ENCODE measurements at places on chromosomes 13 and 19.
A peak's percentile ranks its signal among the peaks of the same experiment; 100 is the strongest.

DNA sequence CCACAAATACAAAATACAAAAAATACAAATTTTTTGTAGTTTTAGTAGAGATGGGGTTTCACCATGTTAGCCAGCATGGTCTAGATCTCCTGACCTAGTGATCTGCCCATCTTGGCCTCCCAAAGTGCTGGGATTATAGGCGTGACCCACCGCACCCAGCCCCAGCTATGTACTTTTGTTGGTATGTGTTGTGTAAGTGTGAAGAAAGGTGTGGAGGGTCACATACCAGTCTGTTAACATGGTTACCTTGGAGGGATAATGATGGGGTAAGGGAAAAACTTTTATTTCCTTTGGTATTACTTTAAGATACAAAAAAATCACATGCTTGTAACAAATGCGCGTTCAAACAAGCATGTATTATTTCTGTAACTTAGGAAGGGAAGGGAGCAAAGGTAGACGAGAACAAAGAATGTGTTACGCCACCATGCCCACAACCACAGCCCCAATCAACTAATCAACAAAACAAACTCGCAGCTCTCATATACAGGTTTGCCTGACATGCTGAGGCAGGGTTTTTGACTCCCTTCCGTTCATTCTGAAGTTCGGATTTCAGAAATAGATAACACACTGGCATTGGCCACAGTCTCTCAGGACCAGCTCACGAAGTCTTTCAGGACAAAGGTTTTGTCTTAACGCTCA lies 13.5 kb upstream of the VWA8 start:
- no peak for DNase-seq

- no peak for DNase-seq
Measured at GRCh38 chr13:99894840-99895443, 76.6 kb downstream of the ZIC5 start.

DNA sequence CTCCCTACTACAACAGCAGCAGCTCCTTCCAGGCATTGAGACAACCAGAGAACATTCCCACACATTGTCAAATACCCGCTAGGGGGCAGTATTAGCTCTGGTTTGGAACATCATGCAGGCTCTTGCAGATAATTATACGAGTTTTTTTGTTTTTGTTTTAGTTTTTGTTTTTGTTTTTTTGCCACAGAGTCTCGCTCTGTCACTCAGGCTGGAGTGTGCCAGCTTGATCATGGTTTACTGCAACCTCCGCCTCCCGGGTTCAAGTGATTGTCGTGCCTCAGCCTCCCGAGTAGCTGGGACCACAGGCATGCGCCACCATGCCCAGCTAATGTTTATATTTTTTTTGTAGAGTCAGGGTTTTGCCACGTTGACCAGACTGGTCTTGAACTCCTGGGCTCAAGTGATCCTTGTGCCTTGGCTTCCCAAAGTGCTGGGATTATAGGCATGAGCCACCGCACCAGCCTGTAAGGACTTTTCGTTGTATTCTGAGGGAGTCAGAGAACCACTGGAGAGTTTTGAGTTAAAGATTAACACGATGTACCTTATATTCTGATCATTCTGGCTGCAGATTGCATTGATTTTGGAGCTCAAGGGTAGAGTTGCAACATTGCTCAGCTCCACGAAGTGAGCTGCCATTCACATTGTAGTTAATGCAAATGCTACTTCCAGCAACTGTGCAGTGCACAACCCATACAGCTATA lies 41.7 kb upstream of the CEACAM20 start:
- DNase-seq = peak; percentile 86

DNA sequence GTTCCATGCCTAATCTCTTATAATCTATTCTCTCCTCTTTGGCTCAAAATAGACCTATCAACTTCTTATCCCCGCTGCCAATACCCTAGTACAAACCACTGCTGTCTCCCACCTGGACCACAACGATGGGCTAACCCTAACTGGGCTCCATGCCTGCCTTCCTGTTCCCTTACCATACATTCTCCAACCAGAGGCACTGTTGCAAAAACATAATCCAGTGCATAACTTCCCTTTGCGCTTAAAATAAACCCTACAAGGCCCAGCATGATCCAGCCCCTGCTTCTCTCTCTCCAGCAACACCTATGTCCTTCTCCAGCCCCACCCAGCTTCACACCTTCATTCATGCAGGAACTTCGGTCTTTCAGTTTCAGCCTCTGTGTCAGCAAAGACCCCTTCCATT lies 27.4 kb upstream of the CEBPA start:
- DNase-seq = no peak

DNA sequence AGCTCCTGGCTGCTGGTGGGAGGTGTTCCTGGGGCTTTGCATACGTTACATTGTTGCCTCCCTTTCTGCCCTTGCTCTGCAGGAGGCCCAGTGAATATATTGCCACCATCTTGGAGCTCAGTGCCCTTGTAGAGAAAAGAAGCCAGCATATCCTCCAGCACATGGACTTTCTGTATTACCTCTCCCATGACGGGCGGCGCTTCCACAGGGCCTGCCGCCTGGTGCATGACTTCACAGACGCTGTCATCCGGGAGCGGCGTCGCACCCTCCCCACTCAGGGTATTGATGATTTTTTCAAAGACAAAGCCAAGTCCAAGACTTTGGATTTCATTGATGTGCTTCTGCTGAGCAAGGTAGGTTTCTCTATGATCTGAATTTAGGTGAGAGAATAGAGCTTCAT lies 10.5 kb downstream of the CYP4F12 start:
- no peak for DNase-seq

GRCh38 chr19:33468361-33469170 lies 53.0 kb downstream of the PEPD start:
- peak; percentile 48 for DNase-seq

DNA sequence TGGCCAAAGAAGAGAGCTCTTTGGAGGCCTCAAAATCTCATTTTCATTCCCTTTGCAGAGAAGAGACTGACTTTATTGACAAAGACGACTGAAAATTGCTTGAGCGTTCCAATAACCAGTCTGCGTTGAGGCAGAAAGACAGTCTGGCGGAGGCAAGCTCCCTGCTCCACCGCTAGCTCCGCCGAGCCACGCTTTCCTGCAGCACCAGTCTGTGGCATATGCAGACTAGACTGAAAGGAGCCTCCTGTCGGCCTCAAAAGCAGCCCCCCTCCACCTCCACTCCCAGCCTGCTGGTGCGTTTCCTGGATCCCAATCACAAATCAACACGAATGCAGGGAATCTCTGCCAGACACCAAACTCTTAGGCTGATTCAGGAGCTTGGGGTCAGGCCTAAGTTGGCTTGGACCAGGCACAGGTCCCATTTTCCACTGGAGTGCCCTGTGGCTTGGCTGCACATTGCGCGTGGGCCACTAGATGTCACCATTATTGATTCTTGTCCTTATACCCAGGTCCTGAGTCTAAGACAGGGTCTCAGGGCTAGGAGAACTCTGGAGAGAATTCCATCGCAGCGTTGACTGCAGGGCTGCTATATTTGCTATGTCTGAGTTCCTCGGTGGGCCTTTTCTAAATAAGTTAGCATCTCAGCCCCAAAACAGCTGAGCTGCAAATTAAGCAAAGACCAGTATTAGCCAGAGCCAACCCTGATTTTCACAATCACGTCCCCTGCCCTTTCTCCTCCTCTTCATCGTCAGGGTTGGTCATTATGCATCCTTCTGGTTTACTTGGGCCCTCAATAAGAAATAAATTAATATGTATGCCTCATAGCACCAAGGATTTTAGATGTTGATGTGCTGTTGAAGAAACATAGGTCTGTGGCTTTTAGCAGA lies 5.2 kb upstream of the ZNF507 start:
- peak; percentile 72 for DNase-seq

DNA sequence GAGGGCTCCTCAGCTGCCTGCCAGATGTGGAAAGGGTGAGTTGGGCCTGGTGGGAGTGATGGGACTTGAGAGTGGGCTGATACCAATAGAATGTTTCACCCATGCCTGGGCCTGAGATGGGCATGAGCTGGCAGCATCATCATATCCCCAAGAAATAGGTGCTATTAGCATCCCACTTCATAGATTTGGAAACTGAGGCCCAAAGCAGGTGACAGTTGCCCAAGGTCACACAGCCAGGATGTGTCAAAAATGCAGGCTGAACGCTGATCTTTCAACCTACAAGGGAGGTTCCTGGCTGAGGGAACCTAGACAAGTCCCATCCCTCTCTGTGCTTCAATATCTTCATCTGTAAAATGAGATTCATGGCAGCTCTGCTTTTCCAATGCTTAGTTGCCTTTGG lies 4.6 kb downstream of the SYDE1 start:
- no peak for DNase-seq

GRCh38 chr19:1851654-1852580 lies 3.6 kb upstream of the REXO1 start:
- no peak for DNase-seq

GRCh38 chr13:110689711-110690110 lies 16.2 kb downstream of the CARS2 start:
- no peak for DNase-seq

- no peak for DNase-seq
Measured at GRCh38 chr19:277131-277530, 14.1 kb downstream of the PLPP2 start.

DNA sequence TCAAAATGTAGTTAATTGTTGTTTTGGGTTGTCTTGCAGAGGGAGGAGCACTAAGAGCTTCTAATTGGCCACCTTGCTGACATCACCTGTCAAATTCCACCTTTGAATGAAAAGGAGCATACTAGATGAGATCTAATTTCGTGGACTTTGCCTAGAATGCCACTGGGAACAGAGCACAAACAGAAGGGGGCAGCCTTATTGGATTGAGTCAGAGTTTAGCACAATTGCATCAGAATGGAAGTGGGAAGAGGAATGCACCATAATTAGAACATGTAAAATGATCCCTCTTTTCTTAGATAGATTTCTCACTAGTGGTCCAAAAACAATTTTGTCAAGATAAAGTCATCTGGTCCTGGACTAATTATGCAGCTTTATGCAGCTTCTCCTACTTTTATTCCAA lies 1552.2 kb downstream of the PCDH9 start:
- no peak for DNase-seq

GRCh38 chr13:74978591-74978990 lies 503.4 kb downstream of the TBC1D4 start:
- DNase-seq = no peak

DNA sequence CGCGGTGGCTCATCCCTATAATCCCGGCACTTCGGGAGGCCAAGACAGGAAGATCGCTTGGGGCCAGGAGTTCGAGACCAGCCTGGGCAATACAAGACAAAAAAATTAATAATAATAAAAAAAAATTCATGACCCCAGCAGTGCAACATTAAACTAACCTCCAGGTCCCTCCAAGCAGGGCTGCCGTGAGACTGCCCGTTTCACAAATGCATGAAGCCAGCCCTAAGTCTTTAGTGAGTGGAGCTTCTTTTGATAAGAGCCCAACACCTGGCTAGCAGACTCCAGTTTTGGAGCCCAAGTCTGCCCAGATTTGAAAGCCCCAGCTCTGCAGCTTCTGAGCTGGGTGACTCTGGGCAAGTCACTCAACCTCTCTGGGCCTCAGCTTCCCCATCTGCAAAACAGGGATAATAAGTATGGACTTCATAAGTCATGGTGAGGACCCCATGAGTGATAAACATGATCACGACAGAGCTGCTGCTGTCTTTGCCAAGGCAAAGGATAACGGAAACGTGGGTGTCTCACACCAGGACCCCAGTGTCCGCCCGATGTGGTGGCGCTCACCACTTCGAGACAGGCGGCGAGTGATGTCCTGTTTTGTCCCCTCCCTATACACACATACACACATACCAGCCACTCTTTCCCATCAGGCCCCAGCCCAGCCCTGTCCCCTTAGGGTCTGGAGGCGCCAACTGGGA lies 38.4 kb upstream of the NANOS3 start:
- DNase-seq = no peak

GRCh38 chr13:102968572-102969228 lies 97.5 kb downstream of the SLC10A2 start:
- DNase-seq = no peak

DNA sequence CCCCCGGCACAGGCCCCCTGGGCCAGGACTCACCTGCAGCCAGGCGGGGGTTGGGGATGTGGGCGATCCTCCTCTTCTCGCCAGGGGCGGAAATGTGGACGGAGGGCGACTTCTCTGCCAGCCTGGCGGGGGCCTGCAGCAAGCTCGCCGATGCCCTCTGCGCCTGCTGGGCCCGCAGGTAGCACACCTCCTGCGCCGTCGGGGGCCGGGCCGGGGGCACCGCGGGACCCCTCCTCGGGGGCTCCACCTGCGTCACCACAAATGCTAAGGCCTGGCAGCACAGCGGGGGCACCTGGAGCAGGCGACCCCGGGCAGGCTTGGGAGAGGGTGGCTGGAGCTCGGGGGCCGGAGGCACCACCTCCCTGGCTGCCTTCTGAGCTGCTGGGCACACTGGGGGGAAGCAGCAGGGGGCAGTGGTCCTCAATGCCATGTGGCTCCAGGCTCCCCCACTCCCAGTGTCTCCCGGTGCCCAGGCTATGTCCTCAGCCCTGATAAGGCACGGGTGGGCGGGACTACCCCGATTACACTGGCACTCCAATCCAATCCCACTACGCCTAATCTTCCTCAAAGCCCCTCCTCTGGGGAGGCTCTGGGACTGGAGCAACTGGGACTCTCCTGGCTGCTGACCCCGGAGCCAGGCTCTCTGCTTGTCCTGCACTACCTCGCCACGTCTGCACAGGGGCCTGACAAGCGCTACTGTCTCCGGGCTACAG lies 11.6 kb upstream of the ATP8B3 start:
- no peak for DNase-seq

- DNase-seq = peak; percentile 89
Measured at GRCh38 chr19:38684078-38684861, 36.8 kb downstream of the ACTN4 start.

DNA sequence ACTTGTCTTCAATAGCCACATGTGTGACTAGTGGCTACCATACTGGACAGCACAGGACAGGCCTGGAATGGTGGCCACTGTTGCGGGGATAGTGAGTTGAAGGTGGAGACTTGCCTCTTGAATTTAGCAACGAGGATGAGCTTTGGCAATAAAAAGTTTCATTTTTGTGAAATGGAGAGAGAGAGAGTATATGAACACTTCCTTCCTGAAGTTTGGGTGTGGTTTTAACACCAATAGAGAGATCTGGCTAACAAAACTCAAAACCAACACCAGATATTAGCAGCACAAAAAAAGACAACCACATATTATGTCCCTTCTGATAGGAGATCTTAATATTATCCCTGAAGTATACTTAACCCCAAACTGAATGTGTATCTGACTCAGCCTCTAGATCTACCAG lies 6.3 kb upstream of the LRFN3 start:
- DNase-seq = no peak
